ENCODE measurements at places on chromosomes 3 and 15.

- DNase-seq: no peak
Observed at GRCh38 chr3:104555728-104556127, 811.0 kb upstream of the ALCAM start.

DNA sequence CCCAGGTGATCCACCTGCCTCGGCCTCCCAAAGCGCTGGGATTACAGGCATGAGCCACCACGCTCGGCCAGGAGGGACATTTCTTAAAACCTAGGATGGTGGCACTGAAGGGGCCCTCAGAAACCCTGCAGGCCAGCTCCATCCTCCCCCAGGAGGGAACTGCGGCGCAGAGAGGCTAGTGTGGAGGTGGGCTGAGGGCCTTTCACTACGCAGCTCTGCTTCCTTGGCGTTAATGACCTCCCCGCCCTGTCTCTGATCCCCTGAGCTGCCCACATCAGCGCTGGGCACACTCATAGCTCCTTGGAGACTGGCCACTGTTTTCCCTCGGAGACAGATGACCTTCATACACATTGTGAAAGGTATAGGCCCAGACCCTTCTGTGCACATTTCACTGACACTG, 46.2 kb upstream of the MAGEF1 start:
- no peak for DNase-seq

GRCh38 chr15:62920682-62921502, 121.7 kb upstream of the TPM1 start:
- DNase-seq: no peak

GRCh38 chr15:74504836-74505235, 36.2 kb upstream of the ARID3B start:
- no peak for DNase-seq

DNA sequence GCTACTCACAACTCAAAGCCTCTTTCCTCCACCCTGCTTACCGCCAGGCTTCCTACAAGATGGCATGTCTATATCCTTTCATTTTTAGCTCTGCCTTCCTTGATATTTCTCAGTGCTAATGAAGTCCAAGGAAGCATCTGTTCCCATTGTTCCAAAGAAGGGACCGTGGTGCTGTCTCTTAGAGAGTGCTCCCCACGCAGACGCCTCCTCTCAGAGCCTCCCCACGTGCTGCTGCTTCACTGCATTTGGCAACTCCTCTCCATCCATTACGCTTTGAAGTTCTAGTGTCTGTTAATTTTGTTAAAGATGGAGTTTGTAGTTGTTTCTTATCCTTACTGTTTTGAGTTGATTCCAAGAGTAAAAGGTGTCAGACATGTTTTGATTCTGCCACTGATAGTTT, 26.2 kb downstream of the GNB4 start:
- no peak for DNase-seq

GRCh38 chr3:88632226-88632625, 475.2 kb upstream of the EPHA3 start:
- no peak for DNase-seq

- no peak for DNase-seq
Observed at GRCh38 chr3:179463319-179463718, 12.0 kb upstream of the GNB4 start.

DNA sequence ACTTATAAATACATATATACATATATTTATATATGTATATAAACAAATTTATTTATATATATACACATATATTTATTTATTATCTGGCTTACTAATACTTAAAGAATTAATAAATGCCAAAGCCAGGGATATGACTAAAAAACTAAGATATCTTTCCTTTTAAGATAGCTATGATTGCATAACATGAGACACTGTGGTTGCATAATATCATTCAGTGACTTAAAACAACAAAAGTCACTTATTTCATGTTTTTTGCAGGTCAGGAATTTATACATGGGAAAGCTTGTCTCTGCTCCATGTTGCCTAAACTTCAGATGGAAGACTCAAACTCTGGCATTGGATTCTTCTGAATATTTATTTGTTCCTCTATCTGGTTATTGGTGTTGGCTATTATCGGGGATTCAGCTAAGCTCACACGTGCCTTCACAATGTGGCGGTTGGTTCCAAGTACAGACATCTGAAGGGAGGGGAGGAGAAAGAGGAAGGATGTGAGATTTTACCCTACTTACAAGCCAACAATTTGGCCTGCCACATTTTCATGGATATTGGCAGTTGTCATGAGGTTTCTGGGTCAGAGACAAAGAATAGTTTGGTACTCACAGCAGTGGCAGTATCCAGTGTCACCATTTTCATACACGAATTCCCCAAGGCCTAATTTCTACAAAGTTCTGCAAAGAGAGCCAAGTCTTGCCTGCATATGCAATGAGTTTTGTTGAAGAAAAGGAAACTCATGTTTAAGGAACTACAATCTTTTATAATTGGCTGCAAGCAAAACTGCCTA, 381.6 kb downstream of the EPHA3 start:
- DNase-seq: no peak

DNA sequence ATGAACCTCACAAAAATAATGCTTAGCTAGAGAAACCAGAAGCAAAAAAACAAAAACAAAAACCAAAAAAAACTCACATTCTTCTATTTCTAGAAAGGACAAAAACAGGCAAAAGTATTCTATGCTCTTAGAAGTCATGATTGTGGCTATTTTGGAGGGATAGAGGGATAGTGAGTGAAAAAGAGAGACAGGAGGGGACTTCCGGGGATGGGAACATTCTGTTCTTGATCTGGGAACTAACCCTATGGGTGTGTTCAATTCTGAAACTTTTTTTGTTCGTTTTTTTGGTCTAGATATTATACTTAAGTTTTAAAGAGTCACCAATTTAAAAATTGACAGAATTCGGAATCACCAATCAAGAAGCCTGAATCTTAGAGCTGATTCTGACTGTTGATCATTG, 120.0 kb upstream of the TPM1 start:
- DNase-seq: no peak

GRCh38 chr15:99582508-99582960, 16.8 kb downstream of the MEF2A start:
- DNase-seq: no peak

DNA sequence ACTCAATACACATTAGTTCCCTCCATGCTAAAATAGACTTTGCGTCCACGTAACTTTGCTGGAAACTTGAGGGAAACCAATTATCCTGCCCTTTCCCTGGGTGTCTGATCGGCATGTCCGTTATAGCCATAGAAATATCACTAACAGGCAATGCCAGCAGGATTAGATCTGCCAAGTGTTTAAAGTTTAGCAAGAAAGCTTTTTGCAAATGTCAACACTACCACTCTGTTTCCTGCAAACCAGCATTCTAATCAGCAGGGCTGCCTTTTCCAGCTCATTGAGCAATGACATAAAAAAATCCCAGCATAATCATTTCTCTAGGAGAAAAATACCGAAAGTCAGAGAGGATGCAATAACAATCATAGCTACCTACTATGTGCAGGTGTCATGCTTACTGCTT, 60.9 kb downstream of the NOX5 start:
- no peak for DNase-seq

DNA sequence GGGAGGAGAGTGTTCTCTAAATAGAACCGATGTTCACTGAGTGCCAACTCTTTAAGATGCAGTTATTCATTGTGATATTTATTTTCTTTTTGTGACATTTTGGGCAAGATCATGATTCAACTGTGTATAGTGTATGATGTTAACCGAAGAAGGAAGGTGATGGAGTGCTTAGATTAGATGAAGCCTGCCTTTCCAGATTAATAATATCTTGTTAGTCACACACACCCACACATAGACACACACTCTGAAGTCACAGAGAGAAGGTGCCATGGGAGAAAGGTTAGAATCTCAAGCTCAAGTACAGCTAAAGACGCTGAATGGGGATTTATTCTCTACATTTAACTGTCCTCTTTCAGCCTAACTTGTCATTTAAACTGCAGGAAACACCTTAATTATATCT, 77.0 kb downstream of the SLC9A9 start:
- DNase-seq: no peak

DNA sequence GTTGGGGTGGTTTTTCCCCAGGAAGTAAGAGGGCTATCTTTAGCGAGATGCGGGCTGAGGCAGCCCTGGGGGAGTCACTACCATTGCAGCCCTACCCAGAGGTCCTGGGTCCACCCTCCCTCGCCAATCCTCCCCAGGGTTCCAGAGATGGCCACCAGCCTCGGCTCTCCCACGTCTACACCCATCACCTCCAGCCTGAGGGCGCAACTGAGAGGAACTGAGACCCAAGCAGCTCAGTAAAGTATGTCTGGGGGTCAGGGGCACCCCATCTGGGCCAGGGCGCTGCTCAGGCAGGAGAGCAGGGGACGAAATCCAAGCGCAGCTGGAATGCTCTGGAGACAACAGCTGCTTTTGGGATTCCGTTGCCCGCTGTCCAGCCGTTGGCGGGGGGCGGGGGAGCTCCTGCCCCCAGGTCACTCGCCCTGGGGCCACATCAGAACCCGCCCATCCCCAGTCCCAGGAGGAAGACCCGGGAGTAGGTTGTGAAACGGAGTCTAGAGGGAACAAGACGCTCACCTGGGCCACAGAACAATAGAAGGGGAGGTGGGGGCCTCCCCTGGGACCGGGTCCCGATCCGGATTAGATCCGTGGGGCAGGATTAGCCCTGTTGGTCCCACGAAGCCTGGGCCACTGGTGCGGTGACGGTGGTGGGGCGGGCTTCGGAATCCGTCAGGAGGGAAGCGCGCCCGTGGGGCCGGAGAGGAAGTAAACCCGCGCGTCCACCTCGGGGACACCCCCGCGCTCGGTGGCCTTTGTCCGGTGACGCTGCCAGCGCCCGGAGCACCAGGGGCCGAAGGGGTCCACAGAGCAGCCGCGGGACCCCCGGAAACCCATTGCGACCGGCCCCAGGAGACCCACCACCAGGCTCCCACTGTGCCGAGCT, 1.4 kb upstream of the NDUFAF3 start:
- DNase-seq: peak; percentile 65

DNA sequence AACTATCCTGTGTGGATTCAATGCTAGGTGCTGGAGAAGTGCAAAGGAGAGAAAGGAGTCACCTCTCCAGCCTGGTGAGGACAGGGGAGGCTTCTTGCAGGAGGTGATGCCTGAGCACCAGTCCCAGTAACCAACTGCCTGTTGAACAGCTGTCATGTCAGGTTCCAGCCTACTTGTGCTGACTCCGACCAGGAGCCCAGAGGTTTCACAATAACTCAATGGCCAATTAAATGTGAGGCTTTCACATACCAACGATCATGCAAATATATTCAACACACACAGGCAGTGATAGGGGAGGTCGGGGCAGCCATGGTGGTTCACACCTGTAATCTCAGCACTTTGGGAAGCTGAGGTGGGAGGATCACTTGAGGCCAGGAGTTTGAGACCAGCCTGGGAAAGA, 7.7 kb downstream of the SORD start:
- no peak for DNase-seq

DNA sequence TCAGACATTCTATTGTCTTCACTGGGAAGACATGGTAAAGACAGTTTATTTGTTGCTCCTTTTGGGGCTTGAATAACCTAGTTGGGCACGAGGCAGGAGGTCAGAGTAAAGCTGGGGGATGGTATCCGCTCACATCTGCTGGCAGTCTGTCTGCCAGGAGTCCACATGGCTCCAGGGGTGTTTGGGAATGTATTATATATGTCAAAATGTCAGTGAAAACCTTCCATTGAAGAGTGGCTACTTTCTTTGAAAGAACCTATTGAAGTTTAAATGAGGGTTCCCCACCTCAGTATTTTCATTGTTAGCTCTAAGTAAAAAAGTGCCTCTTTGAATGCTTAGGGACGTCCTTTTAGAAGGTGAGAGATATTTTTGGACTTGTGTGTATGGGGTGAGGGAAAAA, 68.4 kb downstream of the CLDN11 start:
- no peak for DNase-seq

DNA sequence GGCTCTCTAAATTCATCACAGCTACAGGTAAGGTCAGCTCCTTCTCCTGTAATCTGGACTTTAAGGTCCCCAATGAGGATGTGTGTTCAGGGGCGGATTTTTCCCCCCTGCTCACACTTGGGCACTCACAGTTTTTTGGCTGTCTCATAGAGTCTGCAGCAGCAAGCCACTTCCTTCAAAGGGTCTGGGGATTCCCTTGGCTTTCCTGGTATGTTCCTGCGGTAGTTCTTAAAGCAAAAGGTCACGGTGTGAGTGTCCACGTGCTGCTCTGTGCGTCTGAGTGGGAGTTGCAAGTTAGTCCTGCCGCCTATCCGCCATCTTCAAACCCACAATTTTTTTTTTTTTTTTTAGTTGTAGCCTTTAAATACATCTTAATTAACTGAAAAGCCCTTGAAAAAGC, 15.4 kb upstream of the CFAP20DC start:
- no peak for DNase-seq

GRCh38 chr3:31157893-31158620, 263.6 kb upstream of the GADL1 start:
- no peak for DNase-seq

DNA sequence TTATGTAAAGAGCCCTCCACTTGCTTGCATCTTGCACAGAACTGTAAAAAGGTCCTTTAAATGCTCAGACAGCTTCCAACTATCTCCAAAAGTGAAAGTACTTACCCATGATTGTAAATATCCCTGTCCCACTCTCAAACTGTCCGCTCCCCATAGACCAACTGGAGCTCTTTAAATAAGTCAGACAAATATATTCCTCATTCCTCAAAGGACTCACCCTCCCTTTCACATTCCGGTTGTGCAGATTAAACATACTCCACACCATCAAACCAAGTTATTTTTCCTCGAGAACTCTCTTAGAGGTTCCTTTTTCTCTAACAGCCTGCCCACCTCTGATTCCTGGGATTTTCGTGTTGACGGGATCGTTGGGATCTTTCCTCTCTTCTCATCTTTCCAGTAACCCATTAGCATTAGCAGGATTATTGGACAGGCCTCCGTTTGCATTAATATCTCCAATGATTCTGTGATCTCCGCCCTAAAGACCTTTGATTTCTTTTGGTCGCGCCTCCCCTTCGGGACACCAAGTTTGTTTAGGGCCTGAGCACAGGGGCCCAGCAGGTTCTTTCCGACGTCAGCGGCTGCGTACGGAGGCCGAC, 763 bp downstream of the GOLGB1 start:
- peak; percentile 64 for DNase-seq

DNA sequence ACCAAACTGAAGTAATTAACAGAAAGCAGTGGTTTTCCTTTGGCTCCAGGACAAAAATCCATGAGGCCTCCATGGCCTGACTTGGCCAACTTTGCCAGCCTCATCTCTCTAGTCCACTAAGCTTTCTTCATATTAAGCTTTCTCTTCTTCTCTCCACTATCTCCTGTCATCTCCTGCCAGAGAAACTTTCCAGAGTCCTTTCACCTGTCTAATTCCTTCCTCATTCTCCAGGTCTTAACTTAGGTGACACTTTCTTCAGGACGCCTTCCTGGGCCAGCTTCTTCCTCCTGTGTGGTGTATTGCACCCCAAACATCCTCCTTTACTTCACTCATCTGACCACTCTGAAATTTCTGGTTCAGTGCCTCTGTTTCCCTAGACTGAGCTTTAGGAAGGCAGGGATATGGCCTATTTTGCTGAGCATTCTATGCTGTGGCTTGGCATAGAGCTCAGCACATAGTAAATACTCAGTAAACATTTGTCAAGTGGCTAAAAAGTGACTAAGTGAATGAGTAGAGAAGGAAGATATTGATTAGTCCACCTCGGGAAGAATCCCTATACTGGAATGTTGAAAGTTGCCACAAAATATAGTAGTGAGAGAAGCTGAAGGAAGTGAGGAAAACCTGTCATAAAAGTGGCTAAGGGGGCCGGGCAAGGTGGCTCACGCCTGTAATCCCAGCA, 34.6 kb upstream of the IGF2BP2 start:
- DNase-seq: no peak

Measured in left cardiac atrium (tissue), 4 donors.